ENCODE measurements at places on chromosomes 1 and 21.

DNA sequence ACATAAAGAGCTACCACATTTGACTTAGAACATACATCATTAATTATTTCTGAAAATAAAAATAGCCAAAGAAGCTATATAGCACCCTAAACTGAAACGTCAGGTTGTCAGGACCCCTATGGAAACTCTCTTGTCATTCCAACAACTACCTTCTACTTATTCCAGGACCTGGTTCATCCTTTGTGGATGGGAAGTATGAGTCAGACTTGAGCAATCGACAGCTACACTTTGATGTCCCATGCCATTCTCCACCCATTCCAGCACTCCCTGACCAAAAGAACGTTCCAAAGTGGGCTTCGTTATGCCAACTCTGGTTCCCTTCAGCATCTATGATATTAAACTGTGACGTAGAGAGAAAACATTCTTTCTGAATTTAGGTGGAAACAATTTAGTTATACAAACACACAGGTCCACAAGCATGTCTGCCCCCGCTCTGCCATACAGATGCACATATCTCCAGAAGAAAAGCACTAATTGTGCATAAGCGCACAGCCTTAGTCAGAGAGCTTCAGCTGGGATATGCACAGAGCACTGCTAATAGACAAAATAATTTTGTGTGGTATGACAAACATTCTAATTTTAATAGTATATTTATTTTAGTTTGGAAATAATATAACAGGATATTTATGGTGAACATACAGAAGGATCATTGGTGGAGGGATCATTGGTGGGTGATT, 723.1 kb upstream of the B3GALT2 start:
- DNase-seq = no peak

GRCh38 chr21:33238146-33238545, 8.4 kb downstream of the IFNAR2 start:
- no peak for DNase-seq

DNA sequence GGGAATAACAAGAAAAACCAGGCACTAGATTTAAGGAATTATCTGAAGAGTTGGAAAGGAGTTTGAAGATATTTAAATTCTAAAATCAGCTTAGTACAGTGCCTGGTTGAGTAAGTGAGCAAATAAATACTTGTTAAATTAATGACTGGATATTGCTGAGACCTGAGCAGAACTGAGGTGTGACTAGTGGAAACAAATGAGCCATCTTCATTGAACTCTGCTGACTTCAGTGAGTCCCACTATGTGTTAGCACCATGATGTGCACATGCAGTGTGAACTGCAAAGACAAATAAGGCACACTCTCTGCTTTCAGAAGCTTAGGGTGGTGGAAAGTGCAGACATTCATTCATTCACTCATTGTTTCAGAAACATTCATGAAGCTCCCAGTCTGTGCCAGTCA, 48.7 kb downstream of the ELAPOR1 start:
- no peak for DNase-seq

- DNase-seq = no peak
Observed at GRCh38 chr1:235073968-235074522, 54.6 kb downstream of the TOMM20 start.

- no peak for DNase-seq
Observed at GRCh38 chr1:2840036-2840809, 38.7 kb upstream of the TTC34 start.

DNA sequence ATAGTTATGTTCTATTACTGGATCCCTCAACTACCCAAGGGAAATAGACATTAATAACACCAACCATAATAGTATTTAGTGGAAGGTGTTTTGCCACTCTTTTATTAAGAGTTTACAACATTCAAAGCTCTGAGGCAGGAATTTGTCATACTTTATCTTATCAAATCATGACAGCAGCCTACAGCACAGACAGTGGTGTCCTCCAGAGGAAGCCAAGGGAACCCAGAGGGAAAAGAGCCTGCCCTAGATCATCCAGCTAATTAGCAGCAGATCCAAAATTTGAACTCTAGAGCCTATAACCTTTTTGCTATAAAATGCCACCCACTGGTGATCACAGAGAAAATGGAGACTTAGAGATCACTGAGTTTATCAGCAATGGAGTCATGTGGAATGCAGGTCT, 18.2 kb downstream of the VAV3 start:
- no peak for DNase-seq

DNA sequence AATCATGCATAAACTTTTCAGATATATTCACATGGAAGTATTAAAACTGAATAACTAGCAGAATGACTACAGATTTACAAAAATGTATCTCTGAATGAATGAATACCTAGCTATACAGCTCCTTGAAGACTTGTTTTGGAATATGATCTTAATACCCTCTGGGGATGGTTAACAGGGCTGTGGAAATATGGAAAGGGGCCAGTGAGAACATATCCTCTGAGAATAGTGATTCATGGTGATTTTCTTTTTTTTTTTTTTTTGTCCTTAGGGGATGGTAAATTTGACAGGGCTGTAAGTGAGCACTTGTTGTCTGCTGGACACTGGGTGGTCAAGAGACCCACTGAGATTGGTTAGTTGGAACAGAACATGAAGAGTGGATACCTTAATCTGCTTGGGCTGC, 80.7 kb upstream of the HP1BP3 start:
- DNase-seq = no peak

DNA sequence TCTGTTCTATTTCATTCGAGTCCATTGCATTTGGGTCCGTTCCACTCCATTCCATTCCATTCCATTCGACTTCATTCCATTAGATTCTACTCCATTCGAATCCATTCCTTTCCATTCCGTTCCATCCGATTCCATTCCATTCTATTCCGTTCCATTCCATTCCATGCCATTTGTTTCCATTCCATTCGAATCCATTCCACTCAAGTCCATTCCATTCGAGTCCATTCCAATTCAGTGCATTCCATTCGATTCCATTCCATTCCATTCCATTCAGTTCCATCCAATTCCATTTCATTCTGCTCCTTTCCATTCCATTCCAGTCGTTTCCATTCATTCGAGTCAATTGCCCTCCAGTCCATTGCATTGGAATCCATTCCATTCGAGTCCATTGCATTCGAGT, 2603.7 kb upstream of the TPTE start:
- no peak for DNase-seq

DNA sequence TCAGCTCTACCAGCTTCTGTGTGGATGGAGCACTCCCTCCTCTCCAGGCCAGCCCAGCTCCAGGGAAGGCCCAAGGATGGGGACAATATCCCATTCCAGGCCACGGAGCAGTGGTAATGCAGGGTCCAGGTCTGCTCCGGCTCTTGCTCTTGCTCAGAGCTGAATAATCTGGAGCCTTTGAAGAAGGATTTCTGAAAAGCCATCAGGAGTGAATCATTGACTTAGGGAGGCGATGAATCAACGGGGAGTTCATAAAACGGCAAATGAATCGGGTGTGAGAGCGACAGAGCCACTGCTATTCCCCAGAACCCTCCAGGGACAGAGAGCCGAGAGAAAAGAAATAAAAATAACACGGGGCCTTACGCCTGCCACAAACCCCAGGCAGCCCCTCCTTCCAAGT, 7.7 kb downstream of the POU3F1 start:
- no peak for DNase-seq

GRCh38 chr1:59526240-59526639, 229.3 kb downstream of the FGGY start:
- DNase-seq = no peak

- no peak for DNase-seq
Observed at GRCh38 chr1:242468784-242469183, 55.7 kb downstream of the PLD5 start.

DNA sequence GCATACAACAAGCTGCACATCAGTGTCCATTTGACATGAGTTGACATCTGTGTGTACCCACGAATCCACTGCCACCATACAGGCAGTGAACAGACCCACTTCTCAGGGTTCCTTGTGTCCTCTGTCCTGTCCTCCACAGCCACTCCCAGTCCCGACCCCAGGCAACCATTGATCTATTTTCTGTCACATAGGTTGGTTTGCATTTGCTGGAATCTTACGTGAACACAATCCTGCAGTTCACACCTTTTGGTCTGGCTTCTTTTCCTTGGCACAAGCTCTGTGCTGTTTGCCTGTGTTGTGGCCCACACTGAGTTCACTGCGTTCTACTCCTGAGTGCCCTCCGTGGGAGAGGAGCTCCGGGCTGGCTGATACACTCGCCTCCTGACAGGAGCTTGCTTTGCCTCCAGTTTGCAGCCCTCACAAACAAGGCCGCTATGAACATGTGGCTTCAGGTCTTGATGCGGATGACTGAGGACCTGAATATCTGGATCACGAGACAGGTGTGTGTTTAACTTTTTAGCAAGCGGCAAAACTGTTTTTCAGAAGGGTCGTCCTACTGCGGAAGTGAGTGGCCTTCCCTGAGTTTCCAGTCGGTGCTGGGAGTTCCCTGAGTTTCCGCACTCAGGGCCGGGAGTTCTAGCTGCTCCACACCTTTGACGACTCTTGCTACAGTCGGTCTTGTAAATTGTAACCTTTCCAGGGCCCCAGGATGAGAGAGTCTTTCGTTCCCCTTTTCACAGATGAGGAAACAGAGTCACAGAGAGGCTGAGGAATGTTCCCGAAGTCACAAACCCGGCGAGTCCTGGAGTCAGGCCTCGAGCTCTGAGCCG, 13.0 kb upstream of the COL18A1 start:
- no peak for DNase-seq

DNA sequence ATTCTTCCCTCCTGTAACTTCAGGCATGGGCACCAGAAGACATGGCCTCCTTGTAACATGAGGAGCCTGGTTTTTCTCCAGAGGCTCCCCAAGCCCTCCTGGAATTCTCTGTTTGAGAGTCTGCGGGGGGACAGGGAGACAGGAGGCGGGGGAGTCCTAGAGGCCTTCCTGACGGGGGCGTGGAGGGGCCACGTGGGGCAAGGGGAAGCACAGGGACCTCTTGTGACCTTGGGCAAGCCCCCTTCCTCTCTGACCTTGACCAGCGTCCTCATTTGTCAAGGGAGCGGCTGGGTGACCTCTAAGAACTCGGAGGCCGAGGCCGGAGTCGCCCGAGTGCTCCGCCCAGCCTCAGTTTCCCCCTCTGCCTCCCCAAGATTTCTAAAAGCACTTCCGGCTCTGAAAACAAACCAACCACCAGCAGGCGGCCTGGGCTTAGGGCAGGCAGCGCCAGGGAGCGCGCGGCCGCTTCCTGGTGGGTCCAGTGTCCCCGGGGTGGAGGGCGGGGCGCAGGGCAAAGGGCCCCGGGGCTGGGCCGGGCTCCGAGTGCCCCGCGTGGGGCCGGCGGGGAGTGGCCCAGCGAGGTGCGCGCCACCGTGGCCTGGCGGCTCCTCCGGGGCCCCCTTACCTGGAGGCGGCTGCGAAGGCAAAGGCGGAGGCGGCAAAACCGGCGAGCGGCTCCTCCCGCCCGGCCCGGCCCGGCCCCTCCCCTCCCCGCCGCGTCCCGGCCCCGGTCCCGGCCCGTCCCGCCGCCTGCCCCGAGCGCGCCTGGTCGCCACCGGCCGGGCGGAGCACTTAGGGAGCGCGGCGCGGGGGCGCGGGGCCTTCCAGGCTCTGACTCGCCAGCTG, at the start of gene TMCO4:
Gene TMCO4 (minus strand): TSS at position 687 of the 846 bp plus-strand sequence. CDS start 19,158 bp downstream, outside the sequence.
- no peak for DNase-seq

DNA sequence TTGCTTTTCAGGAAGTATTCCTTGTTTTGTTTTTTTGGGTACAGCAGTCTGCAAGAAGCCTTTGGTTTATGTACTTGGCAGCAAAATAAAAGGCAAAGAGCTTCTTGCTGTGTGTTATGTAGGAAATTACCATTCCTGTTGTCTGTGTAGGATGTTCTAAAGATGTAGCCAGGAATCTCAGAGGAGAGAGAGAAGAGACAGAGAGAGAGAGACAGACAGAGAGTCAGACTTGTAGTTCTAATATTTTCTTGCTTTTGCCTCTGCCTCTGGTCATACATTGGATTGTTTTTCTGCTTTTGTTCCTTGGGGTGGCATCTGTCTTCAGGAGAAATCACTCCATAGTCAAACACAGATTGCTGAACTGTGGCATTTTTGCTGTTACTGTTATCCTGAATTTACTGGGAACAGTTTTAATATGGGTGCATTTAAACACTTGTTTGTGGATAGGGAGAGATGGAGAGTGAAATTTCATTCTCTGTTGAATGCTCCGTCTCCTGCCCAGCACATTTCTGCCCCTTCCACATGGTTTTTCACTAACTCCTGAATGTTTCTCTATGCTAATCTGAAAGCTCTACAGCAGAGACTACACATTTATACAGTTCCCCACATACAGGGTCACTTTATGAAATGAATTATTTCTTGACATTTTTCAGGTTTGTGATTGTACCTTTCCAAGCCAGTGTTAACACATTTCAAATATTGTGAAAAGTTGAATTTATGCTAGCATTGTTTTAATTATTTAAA, 49.8 kb downstream of the POU2F1 start:
- no peak for DNase-seq

DNA sequence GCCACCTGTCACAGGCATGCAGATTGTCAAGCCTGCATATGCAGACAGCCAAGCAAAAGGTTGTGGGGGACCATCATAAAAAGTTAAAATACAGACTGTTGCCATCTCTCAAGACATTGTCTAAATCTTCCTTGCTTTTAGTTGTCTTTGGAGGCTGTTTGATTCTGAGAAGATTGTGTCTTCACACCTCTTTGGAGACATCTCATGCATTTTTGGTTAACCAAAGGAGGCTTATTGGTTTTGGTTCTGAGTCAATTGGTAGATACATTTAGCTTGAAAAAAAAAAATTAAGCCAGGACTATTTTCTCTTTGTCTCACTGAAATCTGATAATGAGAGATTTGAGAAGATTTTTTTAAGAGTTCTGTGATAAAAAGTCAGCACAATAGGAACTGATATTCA, 217.6 kb downstream of the LYPLAL1 start:
- no peak for DNase-seq

GRCh38 chr1:67342076-67342890, 34.6 kb downstream of the IL12RB2 start:
- DNase-seq = no peak

DNA sequence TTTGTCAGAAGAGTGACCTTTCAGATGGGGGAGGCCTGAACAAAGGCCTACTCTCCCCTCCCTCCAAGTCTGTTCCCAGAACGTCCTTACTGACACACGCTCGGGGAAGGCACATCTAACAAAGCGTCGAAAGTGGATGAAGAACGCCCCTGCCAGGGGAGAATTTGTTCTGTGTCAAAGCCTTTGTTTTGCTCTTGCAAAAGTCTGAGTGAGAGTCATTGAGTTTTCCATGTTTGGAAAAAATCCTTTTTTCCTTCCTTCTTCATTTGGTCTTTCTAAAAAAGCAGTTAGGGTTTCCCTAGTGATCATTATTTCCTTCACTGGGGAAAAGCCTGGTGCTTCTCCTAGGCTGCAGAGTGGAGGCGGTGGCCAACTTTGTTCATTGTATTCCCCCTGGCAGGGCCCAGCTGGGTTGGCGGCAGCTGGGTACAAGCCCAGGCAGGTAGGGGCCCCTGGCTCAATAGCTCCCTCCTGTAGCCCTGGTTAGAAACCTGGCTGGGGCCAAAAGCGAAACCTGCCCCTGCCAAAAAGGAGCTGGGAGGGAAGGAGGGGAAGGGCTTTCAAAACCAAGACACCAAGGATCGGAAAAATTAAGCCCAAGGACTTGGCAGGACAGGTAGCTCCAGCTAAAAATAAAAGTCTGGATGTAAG, 81.1 kb downstream of the ITPKB start:
- no peak for DNase-seq

All from AG04450 (cell line).